ENCODE measurements at places on chromosomes 11 and 22. TPM values are rescaled to one million over a fixed set of nuclear protein-coding genes. Genes with fewer than 3 reads are reported as not detected.

DNA sequence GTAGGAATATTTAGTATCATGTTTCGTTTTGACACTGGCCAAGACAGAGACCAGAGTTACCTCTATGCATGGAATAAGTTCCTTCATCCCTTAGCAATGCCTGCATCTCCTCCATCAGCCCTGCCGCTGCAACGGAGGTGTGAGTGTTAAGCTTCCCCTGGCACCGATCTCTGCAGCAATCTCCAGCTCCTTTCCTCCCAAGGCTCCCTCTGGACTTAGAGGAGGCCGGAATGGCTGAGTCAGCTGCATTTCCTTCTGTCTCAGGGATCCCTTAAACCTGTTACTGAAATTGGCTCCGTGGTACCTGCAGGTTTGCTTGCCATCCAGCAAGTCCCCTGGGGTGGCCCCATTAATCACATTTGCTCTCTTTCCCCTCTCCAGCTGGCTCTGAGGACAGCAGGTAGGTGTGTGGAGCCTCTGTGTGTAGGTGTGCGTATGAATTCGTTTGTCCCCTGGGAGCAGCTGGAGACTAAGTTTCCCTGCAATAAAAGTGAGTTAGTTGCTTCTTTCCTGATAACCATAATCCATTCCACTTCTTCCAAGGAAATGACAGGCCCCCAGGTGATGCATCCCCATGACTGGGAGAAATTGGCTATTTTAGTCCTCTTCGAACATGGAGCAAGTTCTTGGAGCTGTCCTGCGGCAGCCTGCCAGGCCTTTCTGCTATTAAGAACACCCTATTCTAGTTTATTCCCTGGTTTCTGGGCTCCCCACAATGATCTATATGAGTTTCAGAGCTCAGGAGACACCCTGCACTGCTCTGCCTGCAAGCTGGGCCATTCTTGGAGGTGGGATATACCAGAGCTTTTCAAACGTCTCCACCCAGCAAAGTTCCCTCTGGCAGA is 457.2 kb upstream of the CADM1 start:
- no peak overlapping the region for H3K4me3 ChIP-seq
- H3K4me1 ChIP-seq, result no peaks in the 10 kb centered on the region
- no peaks in the 10 kb centered on the region for H3K36me3 ChIP-seq
- no peak overlapping the region for H3K27ac ChIP-seq
- no peak for DNase-seq

Gene PTS
- 22.7 TPM for total RNA-seq

- DNase-seq, result no peak
- peaks cover 9% of the 10 kb centered on the region for H3K27me3 ChIP-seq
- no peak overlapping the region for H3K4me3 ChIP-seq
- H3K4me1 ChIP-seq, result no peaks in the 10 kb centered on the region
- H3K27ac ChIP-seq, result no peak overlapping the region
Observed at GRCh38 chr11:33444835-33445594, 187.8 kb downstream of the HIPK3 start.

Gene AGBL2
- 7.0 TPM for total RNA-seq

GRCh38 chr11:114033066-114033465 is 26.4 kb upstream of the ZBTB16 start:
- peaks cover 23% of the 10 kb centered on the region for H3K27me3 ChIP-seq
- peaks cover 3% of the 10 kb centered on the region for H3K4me1 ChIP-seq
- no peak overlapping the region for H3K4me3 ChIP-seq
- DNase-seq, result no peak

Gene C22orf15
- total RNA-seq, result 0.37 TPM

DNA sequence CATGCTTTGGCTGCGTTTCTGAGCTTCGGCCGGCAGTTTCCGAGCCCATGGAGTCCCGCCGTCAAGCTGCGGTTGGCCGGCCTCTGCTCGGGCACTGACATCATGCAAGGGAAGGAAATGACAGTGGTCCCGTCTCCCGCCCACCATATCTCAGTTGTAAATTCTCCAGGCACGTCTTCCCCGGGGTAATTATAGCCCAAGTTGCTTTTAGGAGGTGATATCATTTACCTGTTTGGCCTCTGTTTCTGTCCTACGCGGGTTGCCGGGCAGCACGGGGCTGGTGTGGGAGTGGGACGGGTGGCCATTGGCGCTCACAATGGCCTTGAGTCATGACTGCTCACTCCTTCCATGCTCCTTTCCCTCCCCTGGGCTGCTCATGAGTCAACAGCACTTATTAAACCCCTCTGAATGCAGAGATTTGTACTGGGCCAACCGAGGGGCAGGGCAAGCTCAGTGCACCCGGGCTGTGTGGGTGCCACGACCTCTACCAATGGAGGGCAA is 4.2 kb upstream of the ANO1 start:
- DNase-seq, result no peak
- H3K4me1 ChIP-seq, result no peaks in the 10 kb centered on the region

GRCh38 chr11:119316729-119317591 is at the start of gene MCAM:
MCAM (minus strand) TSS chr11:119317130; CDS start chr11:119317101, 29 bp downstream.
- peak within 1 kb of the TSS; percentile 73 for H3K4me3 ChIP-seq
- H3K36me3 ChIP-seq, result no peaks in the 10 kb centered on the region
- DNase-seq, result no peak
- peaks cover 26% of the 10 kb centered on the region for H3K27me3 ChIP-seq

- peaks cover 3% of the 10 kb centered on the region for H3K27me3 ChIP-seq
- peaks cover 20% of the 10 kb centered on the region for H3K36me3 ChIP-seq
- peak overlapping the region; percentile 38 for H3K4me3 ChIP-seq
- H3K27ac ChIP-seq, result no peak overlapping the region
- H3K4me1 ChIP-seq, result peaks cover 25% of the 10 kb centered on the region
- DNase-seq, result no peak
Observed at GRCh38 chr11:834371-835316, 1.9 kb downstream of the CD151 start.

GRCh38 chr11:6356503-6357055 is 33.7 kb upstream of the SMPD1 start:
- peaks cover 3% of the 10 kb centered on the region for H3K4me1 ChIP-seq
- DNase-seq, result no peak
- H3K27ac ChIP-seq, result no peak overlapping the region
- H3K36me3 ChIP-seq, result no peaks in the 10 kb centered on the region
- H3K4me3 ChIP-seq, result no peak overlapping the region

DNA sequence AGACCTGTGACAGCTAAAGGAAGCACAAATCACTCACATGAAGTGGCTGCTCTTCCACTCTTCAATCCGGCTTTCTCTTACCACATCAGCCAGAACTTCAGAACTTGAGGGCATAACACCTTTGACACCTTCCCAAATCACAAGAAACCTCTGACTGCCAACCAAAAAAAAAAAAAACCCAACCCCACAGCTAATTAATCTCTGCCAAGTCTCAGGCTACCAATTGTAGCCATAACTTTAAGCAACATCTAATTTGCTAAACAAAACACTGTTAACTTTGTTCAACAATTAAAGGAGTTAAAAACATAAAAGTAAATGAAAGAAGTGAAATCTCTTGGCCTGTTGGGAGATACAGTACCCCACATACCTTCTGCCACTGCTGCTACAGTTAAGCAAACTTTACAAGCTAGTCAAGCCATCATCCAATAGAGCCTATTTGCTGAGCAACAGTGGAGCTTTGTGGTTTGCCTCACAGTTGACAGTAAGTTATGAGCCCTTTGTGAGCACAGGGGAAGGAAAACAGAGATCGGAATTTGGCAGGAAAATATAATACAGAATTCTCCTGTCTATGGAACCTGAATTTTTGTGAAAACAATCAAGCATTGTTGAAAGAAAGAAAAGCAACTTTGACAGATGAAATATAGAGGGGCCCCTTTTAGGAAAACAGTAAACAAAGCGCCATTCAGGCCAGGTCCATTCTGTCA is at the start of gene SOX6:
Gene SOX6 (minus strand): TSS at position 490 of the 704 bp plus-strand sequence. CDS start 15,298 bp downstream, outside the sequence.
- no peak for DNase-seq
- no peak within 1 kb of the TSS for H3K4me3 ChIP-seq
- H3K36me3 ChIP-seq, result no peaks in the 10 kb centered on the region
- H3K27me3 ChIP-seq, result no peaks in the 10 kb centered on the region

GRCh38 chr22:41535244-41535643 is 9.0 kb downstream of the POLR3H start:
- H3K27ac ChIP-seq, result no peak overlapping the region
- no peaks in the 10 kb centered on the region for H3K27me3 ChIP-seq
- H3K4me3 ChIP-seq, result no peak overlapping the region
- peaks cover 63% of the 10 kb centered on the region for H3K36me3 ChIP-seq

Gene GAB4
- total RNA-seq, result 0.29 TPM

- H3K27me3 ChIP-seq, result no peaks in the 10 kb centered on the region
- H3K4me1 ChIP-seq, result peaks cover 11% of the 10 kb centered on the region
- no peak for DNase-seq
- H3K36me3 ChIP-seq, result peaks cover 72% of the 10 kb centered on the region
- no peak overlapping the region for H3K27ac ChIP-seq
Observed at GRCh38 chr11:86278226-86278625, 23.8 kb upstream of the HIKESHI start.

DNA sequence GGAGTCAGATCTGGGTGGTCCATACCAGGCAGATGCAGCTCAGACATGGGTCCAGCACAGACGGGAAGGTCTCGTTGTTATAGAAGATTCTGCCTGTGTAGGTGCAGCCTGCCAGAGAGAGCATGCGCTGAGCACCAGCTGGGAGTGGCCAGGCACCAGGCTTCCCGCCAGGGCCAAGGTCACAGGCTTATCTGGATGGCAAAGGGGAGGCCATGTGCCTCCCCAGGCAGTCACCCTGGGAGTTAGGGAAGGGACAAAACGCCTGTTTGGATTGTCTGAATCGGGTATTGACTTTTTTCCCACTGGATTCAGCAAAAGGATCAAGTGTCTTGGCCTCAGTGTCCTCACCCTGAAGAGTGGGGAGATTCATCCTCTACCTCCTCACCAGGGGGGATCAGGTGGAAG is 26.5 kb downstream of the PGA5 start:
- no peaks in the 10 kb centered on the region for H3K27me3 ChIP-seq
- H3K27ac ChIP-seq, result no peak overlapping the region
- no peaks in the 10 kb centered on the region for H3K36me3 ChIP-seq
- H3K4me3 ChIP-seq, result no peak overlapping the region
- no peaks in the 10 kb centered on the region for H3K4me1 ChIP-seq

DNA sequence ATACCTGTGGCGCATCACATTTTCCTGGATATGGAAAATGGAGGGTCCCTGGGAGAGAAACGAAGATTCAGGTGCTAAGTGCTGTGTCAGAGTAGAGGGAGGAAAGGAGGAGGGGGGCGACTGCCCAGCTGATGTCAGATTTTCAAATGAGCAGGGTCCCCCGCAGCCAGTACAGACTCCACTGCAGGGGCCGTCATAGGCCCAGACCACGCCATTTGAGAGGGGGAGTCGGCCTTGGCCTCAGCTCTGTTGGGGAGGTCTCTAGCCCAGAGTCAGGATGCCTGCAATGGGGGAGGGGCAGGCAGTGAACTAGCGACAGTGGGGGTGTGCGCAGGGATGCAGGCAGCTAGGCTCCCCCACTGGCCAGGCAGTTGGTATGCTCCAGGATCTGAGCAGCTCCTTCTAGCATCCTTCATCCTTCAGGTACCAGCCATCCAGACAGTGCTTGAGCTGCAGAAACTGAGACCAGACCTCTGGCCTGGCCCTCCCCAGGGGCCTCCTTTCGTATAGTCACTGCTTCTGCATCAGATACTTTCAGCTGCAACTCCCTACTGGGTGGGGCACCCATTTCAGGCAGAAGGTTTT is at the start of the genes BSCL2 and GNG3:
Gene BSCL2 (minus strand): TSS at position 148 of the 585 bp plus-strand sequence. CDS start 229 bp downstream, outside the sequence.
Gene GNG3 (plus strand): TSS at position 400 of the 585 bp plus-strand sequence. CDS start 620 bp downstream, outside the sequence.
- peak; percentile 18 for DNase-seq
- peak within 1 kb of the TSS; percentile 96 for H3K4me3 ChIP-seq
- no peaks in the 10 kb centered on the region for H3K27me3 ChIP-seq
- H3K36me3 ChIP-seq, result peaks cover 27% of the 10 kb centered on the region
- H3K27ac ChIP-seq, result peak within 1 kb of the TSS; percentile 99

DNA sequence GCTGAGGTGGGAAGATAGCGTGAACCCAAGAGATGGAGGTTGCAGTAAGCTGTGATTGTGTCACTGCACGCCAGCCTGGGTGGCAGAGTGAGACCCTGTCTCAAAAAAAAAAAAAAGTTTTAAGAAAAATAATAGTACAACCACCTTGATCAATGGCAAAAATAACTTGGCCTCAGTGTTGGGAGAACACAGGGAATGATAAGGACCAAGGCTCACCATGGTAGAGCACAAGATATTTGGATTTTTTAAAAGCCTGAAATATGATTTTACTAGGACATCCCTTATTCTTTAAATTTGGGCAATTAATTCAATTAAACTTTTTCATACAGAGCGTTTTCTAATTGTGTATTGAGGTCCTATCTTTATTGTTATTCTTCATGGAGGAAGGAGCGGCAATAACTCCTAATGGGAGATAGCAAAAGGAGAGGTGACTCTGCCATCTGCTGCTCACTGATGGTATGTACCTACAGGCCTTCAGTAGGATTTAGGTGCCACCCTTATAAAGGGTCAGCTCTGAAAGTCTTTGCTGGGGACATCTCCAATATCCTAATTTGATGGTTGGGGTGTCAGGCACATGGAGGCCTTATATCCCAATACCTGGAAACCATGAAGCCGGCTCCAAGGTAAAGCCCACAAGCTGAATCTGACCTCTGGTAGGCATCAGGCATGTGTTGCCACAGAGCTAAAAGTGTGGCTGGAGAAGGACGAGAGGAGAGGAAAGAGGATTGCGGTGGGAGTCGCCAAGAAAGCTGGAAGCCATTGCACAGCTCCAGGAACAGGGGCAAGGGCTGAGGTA is 21.9 kb upstream of the POLD3 start:
- no peak for DNase-seq
- H3K27me3 ChIP-seq, result peaks cover 8% of the 10 kb centered on the region
- no peaks in the 10 kb centered on the region for H3K4me1 ChIP-seq
- no peak overlapping the region for H3K4me3 ChIP-seq

GRCh38 chr11:116109228-116109627 is 605.0 kb upstream of the CADM1 start:
- DNase-seq, result no peak
- H3K36me3 ChIP-seq, result no peaks in the 10 kb centered on the region
- H3K27ac ChIP-seq, result no peak overlapping the region
- H3K4me3 ChIP-seq, result no peak overlapping the region

Gene NXPE2
- total RNA-seq, result not detected

Gene ASCC2
- 89.7 TPM for total RNA-seq

DNA sequence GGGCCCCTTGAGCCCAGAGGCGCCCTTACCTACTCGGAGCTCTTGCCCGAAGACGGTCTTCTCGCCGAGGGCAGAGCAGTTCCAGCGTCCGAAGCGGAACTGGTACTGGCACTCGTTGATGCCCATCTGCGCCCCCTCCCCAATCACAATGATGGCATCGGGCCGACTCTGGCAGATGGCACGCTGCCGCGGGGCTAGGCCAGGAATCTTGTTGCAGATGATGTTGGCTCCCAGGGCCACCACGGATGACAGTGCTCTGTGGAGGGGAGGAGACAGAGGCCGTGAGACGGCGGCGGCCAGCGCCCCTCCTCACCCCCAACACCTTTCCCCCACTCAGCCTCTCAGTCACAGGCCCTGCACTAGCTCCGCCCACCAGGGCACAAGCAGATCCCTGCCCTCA is 27.1 kb downstream of the WNT7B start:
- no peaks in the 10 kb centered on the region for H3K36me3 ChIP-seq
- H3K27ac ChIP-seq, result no peak overlapping the region
- no peak for DNase-seq
- no peak overlapping the region for H3K4me3 ChIP-seq

GRCh38 chr11:110972640-110973039 is 260.4 kb upstream of the ARHGAP20 start:
- H3K36me3 ChIP-seq, result no peaks in the 10 kb centered on the region
- DNase-seq, result no peak
- H3K4me1 ChIP-seq, result peaks cover 13% of the 10 kb centered on the region
- no peak overlapping the region for H3K27ac ChIP-seq
- no peaks in the 10 kb centered on the region for H3K27me3 ChIP-seq
